ENCODE measurements at places on chromosomes 6 and 20. TPM values are rescaled to one million over a fixed set of nuclear protein-coding genes. Genes with fewer than 3 reads are reported as not detected.

DNA sequence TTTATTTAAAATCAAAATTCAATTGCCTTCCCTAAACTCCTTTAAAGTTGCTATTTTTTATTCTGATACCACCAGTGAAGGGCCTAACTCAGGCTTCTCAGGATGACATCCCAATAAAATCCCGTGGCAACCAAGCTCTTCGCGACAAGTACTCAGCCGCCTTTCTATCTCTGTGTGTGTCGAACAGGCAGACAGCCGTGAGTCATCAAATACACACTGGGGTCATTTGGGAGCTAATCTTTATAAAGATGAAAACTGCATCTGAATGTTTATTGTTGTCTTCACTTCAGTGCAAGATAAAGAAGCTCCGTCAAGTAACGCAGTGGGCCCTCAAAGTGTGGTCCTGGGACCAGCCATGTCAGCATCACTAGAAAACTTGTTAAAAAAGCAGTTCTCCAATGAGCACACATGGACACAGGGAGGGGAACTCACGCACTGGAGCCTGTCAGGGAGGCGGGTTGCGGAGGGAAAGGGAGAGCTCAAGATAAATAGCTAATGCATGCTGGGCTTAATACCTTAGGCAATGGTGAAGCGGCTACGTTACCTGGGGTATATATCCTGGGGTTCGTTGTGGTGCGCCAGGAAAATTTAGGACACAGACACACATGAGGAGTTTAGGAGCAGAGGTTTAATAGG, 119.3 kb downstream of the RNF144B start:
- no peak for DNase-seq

GRCh38 chr6:161511447-161512095, 237.7 kb upstream of the AGPAT4 start:
- no peak for DNase-seq

GRCh38 chr20:39789411-39789810, 827.3 kb downstream of the DHX35 start:
- no peak for DNase-seq

GRCh38 chr6:14166839-14167238, 49.3 kb downstream of the CD83 start:
- DNase-seq, result no peak

DNA sequence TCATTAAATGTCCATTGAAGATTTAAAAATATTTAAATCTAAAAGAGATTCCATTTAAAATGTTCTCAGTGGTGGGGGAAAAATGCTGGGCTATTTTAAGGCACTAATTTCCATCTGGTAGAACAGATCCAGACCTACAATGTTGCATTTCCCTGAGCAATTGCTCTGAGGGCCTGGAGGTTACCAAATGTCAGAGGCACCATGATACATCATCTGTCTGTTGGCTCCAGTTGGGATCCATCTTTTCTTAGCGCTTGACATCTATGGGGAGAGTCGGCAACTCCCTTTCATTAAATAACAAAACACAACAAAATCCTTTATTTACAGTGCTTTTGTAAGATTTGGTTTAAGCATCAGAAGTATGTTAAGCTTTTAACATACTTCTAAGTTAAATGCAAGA, 224.5 kb downstream of the FOXC1 start:
- no peak for DNase-seq

DNA sequence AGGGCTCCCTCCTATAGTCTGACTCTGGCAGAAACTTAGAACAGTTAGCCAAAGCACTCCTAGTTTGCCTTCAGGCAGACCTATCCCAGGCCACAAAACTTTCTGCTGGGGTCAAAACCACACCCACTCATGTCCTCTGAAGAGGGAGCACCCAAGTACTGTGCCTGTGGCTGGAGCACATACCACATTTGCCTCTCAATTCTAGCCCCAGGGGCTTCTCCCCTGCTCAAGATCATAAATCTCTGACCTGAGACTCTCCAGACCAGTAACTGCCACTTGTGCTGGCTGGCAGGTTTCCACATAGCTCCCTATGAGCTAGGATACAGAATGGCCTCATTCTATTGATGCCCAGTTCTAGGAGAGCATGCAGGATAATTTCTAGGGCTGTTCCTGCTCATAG, 781.0 kb downstream of the EYS start:
- no peak for DNase-seq

- peak; percentile 76 for DNase-seq
These were observed 6.3 kb downstream of the ADTRP start for GRCh38 chr6:11772109-11772825.

Gene ZNF391
- total RNA-seq, result 1.1 TPM

All from HCT116 (cell line).